GM04503 (cell line): ENCODE measurements at places on chromosomes 7 and 10.

- DNase-seq, result no peak
Observed at GRCh38 chr10:60564475-60564874, 174.8 kb upstream of the ANK3 start.

DNA sequence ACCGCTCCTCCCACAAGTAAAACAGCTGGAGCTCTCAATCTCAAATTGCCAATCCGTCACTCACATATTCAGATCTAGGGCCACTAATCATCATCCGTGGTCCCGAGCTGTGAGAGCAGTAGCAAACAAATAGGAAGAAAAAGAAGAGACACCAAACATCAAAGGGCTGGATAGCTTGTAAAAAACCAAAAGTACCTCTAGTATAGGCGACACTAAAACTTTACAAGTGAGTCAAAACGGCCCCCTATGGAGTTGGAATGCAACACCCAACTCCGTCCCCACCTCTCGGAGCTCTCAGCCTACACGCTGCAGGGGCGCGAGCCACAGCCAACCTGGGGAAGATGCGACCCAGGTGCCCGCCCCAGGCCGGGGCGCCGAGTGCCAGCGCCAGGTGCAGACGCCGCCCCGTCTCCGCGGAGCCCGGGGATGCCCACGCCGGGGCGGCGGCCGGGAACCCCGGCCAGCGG lies 581 bp downstream of the FAM3C start:
- DNase-seq, result no peak

- peak; percentile 53 for DNase-seq
Observed at GRCh38 chr7:131057015-131057793, 270.5 kb upstream of the MKLN1 start.

DNA sequence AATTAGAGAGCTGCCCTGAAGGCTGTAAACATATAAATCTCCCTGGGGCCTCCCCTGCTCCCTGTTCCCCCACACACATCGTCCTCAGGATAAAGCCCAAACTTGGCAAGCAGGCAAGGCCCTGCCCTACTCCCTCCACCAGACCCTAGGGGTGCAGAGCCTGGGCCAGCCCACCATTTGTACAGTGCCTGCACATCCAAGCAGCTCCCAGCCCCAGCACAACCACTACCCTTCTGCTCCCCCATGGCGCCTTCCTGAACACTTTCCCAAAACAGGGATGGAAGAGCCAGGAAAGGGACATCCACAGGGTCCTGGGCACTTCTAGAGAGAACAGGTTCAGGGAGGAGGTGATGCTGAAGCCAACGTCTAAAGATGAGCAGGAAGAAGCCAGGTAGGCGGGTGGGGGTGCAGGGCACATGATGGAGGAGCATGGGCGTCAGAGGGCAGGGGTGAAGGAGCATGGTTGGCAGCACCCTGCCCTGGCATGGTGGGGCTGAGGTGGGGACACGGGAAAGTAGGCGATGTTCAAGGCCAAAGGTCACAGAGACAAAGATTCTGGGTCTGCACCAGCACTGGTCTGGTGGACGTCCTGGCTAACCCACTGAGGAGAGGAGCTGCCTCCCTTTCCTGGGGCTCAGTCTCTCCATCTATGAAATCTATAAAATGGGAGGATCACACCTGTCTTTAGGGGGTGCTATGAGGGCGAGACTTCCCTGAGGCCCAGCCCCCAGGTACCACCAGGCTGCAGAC lies 140.6 kb downstream of the ARHGAP22 start:
- no peak for DNase-seq

DNA sequence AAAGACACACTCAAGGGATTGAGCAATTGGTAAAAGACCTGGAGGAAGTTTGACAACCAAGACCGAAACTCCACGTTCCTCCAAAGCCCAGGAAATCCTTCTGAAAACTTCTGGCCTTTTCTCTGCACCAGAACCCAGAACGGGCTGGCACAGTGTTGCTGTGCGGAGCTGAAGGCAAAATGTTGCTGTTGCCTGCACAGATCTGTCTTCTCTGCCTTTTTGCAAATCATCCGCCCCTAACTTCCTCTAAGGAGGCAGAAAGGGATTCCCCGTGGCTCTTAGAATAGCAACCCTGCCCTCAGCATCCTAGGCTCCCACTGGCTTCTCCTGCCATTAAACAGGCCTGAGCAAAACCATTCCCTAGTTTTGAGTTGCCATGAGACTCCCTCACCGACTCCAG lies 44.9 kb downstream of the FIGNL1 start:
- no peak for DNase-seq
